ENCODE measurements at places on chromosomes 12 and 14.

DNA sequence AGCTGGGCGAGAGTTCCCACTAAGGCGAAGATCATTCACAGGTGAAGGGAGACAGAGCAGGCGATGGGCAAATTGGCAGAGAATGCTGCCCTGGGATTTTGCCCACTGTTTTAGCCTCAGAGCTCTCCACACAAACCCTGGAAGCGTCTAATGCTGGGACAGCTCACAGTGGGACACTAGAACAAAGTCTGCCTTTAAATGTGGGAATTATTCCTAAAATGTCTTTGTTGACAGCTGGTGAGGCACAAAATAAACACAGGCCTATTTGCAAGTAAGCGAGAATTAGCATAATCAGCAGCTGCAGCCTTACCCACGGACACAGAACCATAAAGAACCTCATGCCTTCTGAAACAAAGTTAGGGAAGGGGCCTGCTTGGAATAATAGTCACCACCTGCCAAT lies 824.5 kb downstream of the AACS start:
- no peak for DNase-seq

GRCh38 chr14:69298131-69299071 lies 38.4 kb downstream of the GALNT16 start:
- DNase-seq = no peak

DNA sequence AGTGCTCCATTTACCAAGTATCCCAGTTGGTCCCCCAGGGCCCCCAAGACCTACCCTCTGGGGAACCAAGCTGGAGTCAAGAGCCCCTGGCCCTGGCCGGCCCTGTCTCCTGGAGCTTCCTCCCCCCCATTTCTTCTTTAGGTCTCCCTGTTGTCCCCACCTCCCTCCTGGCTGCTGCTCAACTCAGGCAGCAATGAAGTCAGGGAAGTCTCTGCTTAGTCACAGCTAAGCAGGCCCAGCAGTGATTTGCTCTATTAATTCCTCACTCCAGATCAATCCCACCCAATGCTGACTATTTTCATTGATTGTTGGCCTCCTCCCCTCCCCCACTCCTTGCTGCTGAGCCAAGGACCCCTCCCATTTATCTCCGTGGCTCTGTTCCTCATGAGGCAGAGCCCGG lies 28.3 kb downstream of the VSX2 start:
- DNase-seq = no peak

GRCh38 chr12:101045486-101046464 lies 164.3 kb downstream of the SLC5A8 start:
- DNase-seq = no peak

DNA sequence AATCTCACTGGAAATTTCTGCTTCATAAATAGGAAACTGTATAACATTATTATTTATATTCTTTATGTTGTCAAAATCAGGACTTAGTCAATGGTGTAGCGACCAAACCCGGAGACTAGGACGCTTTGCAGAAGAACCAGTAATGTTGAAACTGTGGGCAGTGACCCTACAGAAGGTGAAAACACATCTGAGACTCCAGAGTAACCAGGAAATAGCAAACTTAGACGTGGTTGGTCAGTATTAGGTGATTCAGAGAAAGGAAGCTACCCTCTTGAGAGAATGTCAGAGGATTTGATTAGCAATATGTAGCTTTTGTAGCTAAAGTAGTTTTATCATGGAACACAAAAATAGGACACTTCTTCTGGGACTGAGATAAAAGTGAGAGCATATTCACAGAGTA lies 381.9 kb downstream of the SLC16A7 start:
- no peak for DNase-seq

DNA sequence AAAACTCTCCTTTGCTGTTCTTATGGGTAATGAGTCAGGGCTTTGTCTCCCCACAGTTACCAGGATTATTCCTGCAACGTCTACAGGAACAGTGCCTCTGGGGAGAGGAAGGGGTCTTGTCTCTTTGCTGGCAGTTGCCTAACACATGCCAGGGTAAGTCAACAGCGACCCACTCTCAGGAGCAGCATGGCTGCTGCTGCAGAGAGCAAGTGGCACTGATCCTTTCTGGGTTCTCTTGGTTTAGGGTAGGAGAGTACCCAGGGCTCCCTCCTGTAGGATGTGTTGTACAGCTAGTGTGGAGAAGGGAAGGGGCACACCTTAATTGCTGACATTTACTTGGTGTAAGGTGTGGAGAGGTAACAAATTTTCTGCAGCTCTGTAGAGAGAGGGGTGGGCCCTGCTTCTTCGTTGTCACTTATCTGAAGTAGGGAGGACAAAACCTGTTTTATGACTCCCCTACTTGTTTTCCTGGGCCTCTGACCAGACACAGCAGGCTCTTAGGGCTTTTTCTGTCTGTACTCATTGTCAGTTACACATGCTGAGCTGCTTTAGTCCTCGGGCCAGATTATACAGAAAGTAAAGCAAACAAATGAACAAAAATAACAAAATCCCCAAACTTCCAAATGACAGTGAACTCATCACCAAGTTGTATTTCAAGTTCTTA lies 168.2 kb downstream of the ACSS3 start:
- no peak for DNase-seq

GRCh38 chr14:102588821-102589220 lies 3.6 kb upstream of the RCOR1 start:
- no peak for DNase-seq

DNA sequence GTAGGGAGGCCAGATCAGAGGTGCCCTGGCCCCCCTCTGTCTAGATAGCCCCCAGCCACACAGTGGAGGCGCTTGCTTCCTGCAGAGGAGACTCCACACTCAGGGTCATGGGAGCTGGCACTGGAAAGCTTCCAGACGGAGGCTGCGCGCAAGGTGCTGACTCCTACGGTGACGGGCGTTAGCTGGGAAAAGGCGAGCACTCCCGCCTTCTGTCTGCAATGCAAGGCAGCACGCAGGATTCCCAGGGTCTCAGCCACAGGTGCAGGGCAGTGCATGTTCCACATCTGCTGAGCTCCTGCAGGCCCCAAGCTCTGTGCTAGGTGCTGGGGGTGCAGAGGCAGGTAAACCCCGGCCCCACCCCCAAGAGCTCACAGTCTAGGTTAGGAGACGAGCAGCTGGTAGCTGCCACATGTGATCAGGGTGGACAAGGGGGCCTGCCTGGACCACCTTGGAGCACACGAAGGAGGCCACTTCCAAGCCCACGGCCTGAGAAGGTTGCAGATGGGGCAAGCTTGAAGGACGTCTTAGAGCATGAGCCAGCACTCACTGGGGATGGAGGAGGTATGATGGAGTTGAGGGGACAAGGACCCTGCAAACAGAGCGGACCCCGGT lies 310.9 kb upstream of the DIO3 start:
- no peak for DNase-seq

Data from hematopoietic multipotent progenitor cell treated with erythropoietin and hydrocortisone succinate and interleukin-3 and kit ligand, for 8 days (in vitro differentiated cells).